T47D (cell line): ENCODE measurements at places on chromosomes 1 and 21.

- DNase-seq, result no peak
These were observed 7.9 kb downstream of the HYI start for GRCh38 chr1:43445606-43446387.

GRCh38 chr1:67381154-67381553 is 49.0 kb downstream of the SERBP1 start:
- DNase-seq, result no peak

DNA sequence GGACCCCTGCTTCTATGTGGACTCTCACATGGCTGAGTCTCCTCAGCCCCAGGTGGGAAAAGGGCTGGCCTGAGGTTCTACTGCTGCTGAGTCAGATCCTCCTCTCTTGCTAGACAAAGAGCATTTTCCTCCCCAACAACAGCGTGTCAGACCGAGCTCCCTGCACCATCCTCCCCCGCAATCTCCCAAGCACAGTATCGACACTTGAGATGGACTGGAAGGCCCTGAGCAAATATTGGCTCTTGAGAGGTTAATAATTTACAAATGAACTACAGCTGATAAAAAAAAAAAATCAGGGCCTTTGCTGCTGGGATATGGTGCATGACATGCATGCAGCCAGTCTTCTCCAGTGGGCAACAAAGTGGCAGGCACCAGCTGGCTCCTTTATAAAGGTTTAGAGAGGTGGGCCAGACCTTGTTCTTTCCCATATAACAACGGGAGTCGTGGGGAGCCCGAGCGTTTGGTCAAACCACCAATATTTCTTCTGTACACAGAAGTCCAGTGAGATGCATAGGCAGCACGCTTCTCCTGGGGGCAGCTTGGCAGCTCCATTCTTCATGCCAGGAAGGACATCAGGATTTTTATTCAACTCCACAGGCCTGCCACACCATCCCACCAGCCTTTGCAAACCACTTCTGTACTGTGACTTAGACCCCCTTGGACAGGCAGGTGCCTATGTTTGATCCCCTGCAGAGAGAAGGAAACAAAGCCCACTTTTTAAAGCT is 55.4 kb upstream of the CAMK1G start:
- DNase-seq, result no peak

- no peak for DNase-seq
These were observed at the start of gene GSTM1 for GRCh38 chr1:109687641-109688499. TSS of gene GSTM1 (plus strand) at chr1:109687817. CDS start at chr1:109687874, 57 bp downstream.

GRCh38 chr1:110425612-110426152 is 18.2 kb upstream of the LAMTOR5 start:
- DNase-seq, result no peak

GRCh38 chr1:215872658-215873057 is 305.6 kb downstream of the KCTD3 start:
- no peak for DNase-seq

GRCh38 chr1:37146071-37146470 is 111.8 kb upstream of the GRIK3 start:
- DNase-seq, result no peak

GRCh38 chr1:204092632-204093420 is 19.9 kb downstream of the SOX13 start:
- DNase-seq, result no peak

DNA sequence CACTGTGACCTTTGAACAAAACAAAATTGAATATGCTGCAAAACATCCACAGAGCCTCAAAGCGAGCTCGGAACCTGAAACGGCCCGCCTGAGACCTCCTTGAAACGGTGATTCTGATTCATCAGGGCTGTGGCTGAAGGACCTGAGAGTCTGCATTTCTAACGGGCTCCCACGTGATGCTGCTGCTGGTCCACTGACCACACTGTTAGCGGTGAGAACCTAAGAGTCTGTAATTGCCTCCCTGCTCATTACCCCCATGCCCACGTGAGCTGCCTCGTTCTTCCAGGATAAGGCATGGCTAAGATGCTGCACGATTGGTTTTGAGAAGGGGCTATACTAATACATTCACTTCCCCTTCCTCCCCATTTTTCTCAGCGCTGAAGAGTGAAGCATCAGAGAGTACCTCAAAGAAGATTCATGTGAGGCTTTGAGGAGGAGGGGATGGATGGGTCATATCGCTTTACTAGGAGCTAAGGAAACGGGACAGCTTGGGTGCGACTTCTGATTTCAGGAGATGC is 9.7 kb downstream of the TLR5 start:
- no peak for DNase-seq

DNA sequence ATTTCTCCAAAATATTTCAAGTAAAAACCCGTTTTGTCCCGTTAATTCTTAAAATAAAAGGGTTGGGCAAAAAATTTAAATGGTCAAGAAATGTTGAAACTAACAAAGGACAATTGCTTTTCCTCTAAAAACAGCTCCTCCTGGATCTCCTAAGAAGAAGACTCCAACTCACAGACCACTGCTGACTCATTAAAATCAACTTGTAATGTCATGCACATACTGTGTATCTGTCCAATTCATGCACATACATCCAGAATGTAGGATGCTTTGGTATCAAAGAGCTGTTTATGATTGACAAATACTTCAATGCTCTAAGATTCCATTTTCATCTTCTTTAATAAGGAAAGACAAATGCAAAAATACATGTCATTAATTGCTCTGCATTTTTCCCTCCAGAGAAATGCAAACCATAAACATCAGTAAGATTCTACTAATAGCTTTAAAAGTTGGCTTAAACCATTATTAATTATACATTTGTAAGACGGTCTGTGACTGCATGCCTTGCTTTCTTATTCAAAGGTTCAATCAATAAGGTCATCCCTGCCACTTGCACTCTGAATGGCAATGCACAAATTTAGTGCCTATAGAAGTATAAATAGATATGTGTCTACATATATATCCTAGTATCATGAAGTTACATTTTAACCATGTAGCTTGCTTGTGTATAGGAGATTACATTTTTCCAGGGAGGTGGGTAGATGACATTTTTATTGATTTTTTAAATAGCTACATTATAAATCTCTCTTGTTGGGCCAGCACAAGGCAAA is 44.7 kb downstream of the PTGER3 start:
- DNase-seq, result no peak

- no peak for DNase-seq
These were observed 2.4 kb downstream of the DMRTA2 start for GRCh38 chr1:50420689-50421365.

- DNase-seq, result peak; percentile 63
These were observed 96.4 kb downstream of the UBR4 start for GRCh38 chr1:19113697-19114092.
